ENCODE measurements at places on chromosomes 5 and 9.

- DNase-seq: no peak
These were observed 1.7 kb downstream of the TRPM3 start for GRCh38 chr9:71119746-71120145.

DNA sequence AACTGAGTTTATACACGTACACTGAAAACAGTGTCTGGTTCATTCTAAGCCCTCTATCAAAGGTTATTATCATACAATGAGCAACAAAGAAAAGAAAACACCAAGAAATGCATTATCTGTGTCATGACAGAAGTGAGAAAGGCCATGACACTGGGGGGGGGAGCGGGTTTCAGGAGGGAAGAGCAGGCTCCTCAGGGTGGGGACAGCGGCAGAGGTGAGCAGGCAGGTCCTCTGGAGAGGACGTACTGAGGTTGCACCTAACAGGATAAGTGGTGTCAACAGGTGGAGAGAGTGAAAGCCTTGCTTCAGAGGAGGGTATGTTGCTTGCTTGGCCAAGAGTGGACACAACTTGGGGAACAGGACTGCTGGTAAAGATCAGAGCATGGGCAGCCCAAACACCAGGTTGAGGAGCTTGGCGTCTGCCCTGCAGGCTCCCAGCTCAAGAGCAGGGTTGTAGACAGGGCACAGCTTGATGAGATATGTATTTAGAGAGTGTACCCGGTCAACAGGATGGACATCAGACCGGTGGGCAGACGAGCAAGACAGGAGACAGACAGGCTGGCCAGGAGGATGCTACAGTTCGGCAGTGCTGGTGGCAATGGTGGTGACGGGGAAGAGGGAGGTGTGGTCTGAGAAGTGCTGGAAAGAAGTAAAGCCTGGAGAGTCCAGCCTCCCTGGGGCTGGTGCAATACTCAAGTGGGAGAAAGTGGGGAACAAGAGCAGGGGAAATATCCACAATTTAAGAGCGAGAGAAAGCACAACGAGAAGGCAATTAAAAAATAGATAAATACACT is 10.3 kb downstream of the WHRN start:
- no peak for DNase-seq

- DNase-seq: no peak
These were observed 624.1 kb downstream of the ISL1 start for GRCh38 chr5:52007230-52007858.

DNA sequence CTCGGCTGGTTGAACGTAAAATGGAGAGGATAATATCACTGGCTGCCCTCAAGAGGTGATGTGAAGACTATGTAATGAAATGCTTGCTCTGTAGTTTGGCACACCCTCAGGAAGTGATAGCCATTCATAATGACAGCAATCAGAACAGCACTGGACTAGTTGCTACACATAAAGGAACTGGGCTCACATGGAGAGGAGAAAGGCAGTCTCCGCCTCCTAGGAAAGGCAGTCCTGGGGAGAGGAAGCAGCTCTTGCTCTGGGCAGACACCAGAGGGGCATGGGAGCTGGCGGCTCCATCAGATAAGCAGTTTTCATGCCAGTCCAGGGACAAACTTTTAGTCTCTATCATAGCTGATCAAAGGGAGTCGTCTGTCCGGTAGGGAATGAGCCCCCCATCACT is 46.9 kb downstream of the ARHGEF37 start:
- peak; percentile 37 for DNase-seq

DNA sequence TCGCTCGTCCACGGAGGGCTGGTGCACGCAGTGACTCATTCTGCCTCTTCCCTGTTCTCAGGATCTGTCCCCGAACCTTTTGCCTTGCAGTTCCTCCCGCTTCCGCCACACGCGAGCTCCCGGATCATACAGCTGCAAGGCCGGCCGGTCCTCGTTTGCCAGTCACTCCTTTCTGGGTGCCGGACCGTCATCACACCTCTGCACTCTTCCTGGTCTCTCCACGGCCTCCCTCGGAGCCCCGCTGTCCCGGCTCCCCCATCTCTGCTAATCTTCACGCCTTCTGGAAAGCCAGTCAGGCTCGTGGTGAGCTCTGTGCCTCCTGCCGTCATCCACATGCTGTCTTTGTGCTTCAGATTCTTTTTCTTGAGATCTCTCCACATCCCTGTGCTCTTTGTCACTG is 91.8 kb downstream of the STX17 start:
- DNase-seq: no peak

DNA sequence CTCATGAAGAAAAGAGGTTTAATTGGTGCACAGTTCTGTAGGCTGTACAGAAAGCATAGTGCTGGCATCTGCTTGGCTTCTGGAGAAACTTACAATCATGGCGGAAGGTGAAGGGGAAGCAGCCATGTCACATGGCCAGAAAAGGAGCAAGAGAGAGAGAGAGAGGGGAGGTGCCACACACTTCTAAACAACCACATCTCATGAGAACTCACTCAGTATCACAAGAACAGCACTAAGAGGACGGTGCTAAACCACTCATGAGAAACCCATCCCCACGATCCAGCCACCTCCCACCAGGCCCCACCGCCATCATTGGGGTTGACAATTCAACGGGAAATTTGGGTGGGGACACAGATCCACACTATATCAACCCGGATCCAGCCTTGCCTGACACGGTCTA is 28.8 kb upstream of the IER5L start:
- DNase-seq: no peak

DNA sequence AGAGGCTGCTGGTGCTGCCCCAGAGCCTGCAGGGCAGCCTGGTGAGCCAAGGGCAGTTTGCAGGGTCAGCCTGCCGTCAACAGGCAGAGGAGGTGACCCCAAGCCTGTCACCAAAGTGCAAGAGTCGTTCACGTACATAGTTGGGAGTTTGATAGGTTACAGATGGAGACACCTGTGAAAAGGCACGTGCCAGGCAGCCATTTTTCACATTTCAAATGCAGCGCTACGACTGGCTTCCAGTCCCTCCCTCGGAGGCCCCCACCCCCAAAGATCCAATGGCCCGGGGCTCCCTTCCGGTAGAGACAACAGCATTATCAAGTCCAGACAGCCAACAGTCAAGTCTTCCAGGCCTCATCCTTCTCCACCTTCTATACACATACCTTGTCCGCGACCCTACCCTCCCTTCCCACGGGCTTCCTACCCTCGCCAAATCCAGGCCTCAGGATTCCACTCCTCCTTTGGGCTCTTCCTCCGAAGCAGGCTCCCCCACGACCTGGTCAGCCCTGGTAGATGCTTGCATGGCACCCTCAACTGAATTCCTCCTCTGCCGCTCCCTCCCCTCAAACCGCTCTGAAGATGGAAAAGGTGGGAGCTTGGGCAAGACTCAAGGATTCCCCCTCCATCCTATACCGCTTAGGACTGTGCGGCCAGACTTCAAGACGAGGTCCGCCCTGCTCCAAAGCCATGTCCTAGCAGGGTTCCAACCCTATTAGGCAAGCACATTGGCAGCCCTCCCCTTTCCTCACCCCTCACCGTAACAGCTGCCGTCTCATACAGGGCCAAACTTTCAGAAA is 13.2 kb downstream of the HNRNPH1 start:
- no peak for DNase-seq

- DNase-seq: no peak
These were observed 1571.5 kb upstream of the WWC1 start for GRCh38 chr5:166719991-166720390.

- DNase-seq: no peak
These were observed 16.5 kb downstream of the KIAA1958 start for GRCh38 chr9:112503170-112503569.

DNA sequence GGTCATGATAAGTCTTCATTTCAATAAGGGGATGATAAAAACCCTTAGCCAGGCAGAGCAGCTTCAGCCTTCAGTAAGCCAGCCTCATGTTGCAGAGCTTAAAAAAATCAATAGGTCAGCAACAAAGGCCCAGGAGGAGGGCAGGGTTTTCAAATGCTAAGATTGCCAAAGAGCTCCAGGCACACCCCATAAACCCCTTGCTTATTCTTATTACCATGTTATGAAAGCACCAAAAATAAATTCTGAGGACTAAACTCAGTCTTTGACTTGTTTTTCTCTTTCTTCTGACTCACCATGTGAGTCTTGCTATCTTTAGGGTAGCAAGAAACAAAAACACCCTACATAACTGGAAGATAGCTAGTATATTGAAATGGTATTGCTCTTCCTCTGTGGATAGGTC is 317.1 kb downstream of the KCTD16 start:
- DNase-seq: no peak

DNA sequence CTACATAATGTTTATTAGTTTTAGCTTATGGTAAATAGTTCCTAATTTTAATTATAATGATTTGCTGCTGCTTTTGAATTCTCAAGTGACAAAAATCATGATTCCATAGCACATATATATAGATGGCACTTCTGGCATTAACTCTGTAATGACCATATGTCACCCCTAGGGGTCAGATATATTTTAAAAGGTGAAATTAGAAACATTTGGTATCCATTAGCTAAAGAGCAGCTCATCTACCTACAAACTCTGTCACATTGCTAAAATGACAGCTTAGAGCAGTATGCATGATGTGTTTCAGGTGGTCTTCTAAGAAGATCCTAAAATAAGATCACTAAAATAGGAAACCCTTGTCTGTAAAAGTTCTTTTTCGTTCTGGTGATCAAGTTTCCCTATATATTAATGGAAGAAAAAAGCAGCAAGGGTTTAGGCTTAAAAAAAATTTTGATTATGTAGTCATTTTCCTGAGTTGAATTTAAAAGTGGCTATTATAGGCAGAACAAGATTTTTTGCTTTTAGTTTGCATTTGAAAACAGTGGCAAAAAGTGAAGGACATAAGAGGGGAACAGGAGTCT is 157.7 kb upstream of the POU5F2 start:
- DNase-seq: no peak

- DNase-seq: no peak
These were observed 146.3 kb downstream of the SNCAIP start for GRCh38 chr5:122458278-122458872.

DNA sequence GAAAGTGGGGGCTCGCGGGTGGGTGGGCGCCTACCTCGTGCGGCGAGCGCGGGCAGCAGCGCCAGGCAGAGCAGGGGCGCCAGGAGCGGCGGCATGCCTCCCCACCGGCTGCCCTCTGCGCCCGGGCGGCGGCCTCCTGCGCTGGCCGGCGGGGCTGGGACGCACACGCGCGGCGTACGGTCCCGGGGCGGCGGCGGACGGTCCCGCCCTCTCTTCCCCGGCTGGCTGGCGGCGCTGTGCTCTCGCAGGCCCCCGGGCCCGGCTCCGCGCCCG is 220 bp downstream of the NOTCH1 start:
- DNase-seq: no peak

DNA sequence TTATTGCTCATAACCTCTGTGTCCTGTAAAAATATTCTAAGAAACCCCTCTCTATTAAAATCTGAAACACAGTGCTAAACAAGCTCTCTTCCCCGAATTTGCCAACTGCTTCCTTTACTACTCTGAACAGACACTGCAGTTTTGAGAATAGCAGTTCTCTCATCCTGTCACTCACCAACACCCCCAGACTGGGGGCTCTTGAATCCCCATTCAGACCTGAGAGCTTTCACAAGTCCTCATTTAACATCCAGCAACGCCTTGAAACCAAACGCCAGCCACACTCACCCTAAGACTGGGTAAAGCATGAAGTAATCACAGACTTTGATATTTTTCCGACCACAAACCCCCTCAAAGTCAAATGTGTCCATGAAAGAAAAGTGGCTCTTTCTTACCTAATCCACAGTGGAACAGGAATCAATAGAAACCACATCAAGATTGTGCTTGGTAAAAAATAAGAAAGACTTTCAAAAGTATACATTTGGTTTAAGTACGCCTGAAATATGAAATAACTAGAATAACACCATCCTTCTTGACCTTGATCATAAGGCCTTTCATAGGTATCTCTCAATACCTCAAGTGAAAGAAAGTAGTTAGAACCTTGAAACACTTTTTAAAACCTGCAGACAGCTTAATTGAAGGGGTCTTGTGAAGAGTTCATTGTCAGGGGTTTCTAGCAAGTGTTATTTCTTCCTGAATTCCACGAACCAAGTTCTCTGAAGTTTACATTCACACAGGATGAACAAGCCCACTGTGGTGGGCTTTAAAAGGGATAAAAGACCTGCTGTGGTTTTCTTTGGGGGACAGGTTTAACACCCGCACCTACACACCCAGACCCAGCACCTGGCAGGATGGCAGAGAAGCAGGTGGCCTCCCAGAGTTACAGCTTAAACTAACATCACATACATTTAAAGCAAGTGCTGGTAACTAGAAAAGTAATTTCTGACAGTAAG is 412.6 kb downstream of the MLLT3 start:
- DNase-seq: no peak

- no peak for DNase-seq
These were observed 9.7 kb downstream of the SH3TC2 start for GRCh38 chr5:149053072-149053695.

DNA sequence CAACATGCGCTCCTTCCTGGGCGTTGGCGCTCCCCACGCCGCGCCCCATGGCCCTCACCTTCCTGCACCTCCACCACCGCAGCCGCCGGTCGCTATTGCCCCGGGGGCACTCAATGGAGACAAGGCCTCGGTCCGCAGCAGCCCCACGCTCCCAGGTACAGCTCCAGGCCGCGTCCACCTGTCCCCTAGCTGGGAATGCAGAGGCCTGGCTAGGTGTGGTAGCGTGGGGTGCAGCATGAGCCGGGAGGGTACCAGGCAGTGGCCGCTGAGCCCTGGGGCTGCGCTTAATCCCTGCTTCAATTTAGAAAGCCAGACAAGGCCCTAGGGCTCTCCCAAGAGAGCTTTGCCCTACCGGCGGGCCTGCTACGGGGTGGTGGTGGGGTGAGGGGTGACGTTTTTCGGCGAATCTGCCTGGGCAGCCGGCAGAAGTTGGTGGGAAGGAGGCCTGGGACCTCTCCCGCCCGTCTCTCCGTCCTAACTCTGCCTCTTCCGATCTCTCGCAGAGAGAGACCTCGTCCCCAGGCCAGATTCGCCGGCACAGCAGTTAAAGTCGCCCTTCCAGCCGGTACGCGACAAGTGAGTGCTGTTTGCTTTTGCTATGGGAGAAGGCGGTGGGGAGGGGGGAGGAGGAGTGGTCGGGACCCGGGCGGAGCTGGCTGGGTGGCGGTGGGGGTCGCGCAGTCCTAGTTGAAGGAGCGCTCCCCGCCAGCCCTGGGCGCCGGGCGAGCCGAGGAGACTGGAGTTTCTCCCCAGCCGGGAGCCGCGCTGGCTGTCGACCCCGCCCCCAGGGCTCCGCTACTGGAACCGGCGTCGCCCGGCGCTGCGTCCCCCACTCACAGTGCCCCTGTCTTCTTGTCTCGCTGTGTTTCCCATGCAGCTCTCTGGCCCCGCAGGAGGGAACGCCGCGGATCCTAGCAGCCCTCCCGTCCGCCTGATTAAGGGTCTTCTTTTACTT is 4.8 kb downstream of the IRX1 start:
- DNase-seq: no peak

GRCh38 chr9:101479338-101480030 is 43.9 kb upstream of the ALDOB start:
- no peak for DNase-seq

GRCh38 chr5:35320029-35320428 is 89.7 kb upstream of the PRLR start:
- no peak for DNase-seq

- no peak for DNase-seq
These were observed 599.3 kb upstream of the TLE4 start for GRCh38 chr9:78972303-78972999.

Measured in HL-60 (cell line).